Heart left ventricle (tissue), 16 donors: ENCODE measurements at places on chromosomes 1 and 21.

DNA sequence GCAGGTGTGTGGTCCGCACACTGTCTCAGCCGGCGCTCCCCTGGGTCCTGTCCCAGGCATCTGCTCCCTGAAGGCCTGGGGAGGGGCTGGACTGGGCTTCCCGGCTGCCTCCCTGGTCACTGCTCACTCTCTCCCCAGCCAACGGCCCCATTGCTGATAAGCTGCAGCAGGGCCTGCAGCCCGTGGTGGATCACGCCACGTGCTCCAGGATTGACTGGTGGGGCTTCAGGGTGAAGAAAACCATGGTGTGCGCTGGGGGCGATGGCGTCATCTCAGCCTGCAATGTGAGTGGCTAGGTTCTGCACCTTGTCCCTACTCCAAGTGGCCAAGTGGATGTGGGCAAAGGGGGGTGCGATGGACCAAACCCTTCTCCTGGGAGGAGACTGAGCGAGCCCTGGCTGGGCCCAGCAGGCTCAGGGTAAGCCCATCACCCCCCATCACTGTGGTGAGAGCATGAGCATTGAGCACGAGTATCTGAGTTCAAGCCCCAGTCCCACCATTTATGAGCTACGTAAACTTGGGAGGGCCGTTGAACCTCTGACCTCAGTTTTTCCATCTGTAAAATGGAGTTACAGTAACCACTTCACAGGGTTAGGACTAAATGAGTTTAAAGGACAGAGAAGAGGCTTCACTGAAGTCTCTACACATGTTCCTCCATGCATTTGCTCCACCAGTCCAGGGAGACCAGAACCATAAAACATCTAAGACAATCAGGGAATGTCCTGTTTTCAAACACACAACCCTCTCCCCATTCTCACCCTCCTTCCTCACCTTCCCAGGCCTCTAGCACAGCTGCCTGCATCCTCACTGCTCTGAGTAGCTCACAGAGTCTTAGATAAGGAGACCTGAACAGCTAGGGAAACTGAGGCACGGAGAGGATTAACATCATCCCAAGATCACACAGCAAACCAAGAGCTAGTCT is 6.5 kb downstream of the CTRC start:
- no peaks in the 10 kb centered on the region for H3K4me1 ChIP-seq
- no peak overlapping the region for H3K4me3 ChIP-seq
- H3K36me3 ChIP-seq: no peaks in the 10 kb centered on the region
- no peak for DNase-seq
- no peaks in the 10 kb centered on the region for H3K27me3 ChIP-seq

DNA sequence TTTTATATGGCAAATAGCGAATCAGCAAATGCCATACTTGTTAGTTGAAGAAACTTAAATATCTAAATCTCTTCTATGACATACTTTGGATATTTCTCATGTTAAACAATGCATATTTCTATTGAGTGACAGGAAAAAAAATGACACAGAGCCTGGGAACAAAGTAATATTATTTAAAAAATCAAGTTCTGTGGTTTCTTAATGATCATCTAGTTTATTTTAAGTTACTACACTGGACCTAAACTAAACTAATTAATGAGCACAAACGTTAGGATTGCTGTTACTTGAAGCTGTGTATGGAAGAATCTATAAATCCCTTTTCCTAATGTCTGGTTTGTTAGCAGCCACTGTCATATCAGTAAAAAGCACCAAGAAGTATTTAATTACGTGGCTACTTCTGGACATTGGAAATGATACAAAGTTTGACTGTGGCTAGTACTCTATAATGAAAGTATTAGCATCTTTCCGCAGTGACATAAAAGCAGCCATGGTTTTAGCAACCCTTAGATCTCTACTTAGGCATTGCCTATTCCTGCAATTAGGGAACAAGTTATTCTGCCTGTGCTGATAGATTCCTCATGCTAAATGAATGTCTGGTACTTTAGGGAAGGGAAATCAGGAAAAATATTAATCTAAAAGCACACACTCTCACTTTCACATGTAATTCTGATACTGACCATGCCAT is 981.7 kb upstream of the B3GALT2 start:
- no peaks in the 10 kb centered on the region for H3K27me3 ChIP-seq
- no peak overlapping the region for H3K4me3 ChIP-seq
- no peak for DNase-seq
- H3K27ac ChIP-seq: no peak overlapping the region
- no peaks in the 10 kb centered on the region for H3K4me1 ChIP-seq

- H3K36me3 ChIP-seq: no peaks in the 10 kb centered on the region
- DNase-seq: no peak
- no peaks in the 10 kb centered on the region for H3K27me3 ChIP-seq
- H3K4me1 ChIP-seq: no peaks in the 10 kb centered on the region
Measured at GRCh38 chr21:31983120-31983519, 110.3 kb downstream of the HUNK start.

- DNase-seq: no peak
- no peak overlapping the region for H3K4me3 ChIP-seq
- no peaks in the 10 kb centered on the region for H3K36me3 ChIP-seq
- no peak overlapping the region for H3K27ac ChIP-seq
Measured at GRCh38 chr1:59885160-59885832, 41.3 kb downstream of the CYP2J2 start.

DNA sequence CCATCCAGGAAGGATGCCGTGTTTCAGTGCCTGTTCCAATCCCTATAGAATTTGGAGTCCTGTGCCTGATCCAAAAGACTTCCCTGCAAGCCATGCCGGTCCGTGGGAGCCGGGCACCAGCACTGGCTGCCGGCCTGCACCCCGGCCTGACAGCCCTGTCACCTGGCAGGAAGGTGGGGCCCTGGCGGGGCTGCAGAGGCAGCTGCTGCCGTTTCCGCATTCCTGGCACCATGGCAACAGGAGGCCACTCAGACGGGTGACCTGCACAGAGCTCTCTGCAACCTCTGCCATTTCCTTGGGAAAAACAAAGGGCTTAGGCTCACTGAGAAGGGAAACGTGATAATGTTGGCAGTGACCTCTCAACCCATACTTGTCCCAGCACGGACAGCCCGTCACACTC is 63.2 kb upstream of the TMEM51 start:
- peak; percentile 56 for DNase-seq
- H3K36me3 ChIP-seq: no peaks in the 10 kb centered on the region
- H3K4me3 ChIP-seq: no peak overlapping the region
- H3K27me3 ChIP-seq: no peaks in the 10 kb centered on the region
- H3K27ac ChIP-seq: no peak overlapping the region
- H3K4me1 ChIP-seq: peaks cover 7% of the 10 kb centered on the region

DNA sequence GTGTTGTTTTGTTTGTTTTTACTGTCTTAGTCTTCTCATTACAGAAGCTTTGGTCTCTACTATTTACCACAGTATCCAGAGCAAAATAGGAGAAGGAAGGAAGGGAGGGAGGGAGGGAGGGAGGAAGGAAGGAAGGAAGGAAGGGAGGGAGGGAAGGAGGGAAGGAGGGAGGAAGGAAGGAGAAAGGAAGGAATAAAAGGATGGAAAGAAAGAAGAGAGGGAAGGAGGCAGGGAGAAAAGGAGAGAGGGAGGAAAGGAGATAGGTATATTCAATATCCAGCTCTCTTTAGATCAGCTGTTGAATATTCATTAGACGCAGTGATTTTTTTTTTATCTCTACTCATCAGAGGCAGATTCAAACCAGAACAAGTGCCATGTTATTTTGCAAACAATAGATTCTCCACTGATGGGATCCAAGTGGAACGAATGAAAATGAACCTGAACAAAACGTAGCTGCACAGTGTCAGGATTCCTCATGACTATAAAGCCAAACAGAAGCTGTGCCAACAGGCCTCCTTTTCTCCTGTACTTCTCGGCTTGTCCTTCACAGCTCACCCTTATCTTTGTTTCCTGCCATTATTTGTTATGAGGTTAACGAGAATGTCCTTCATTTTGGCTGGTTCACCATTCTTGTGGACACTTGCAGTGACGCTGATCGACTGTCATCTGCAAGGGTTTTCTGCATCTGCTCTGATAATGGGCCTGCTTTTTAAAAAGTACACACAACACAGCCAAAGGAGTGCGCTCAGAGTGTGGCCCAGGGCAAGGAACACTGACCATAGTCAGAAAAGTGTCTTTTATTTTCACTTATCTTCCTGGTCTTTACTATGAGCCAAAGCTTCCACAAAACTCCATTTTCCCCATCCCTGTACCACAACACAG is 7.8 kb upstream of the NTPCR start:
- no peaks in the 10 kb centered on the region for H3K27me3 ChIP-seq
- H3K27ac ChIP-seq: no peak overlapping the region
- no peak overlapping the region for H3K4me3 ChIP-seq
- H3K36me3 ChIP-seq: no peaks in the 10 kb centered on the region

- H3K36me3 ChIP-seq: no peaks in the 10 kb centered on the region
- H3K27ac ChIP-seq: no peak overlapping the region
- no peaks in the 10 kb centered on the region for H3K27me3 ChIP-seq
- peaks cover 4% of the 10 kb centered on the region for H3K4me1 ChIP-seq
- DNase-seq: no peak
Measured at GRCh38 chr21:45883090-45883489, 98.5 kb upstream of the COL6A1 start.

DNA sequence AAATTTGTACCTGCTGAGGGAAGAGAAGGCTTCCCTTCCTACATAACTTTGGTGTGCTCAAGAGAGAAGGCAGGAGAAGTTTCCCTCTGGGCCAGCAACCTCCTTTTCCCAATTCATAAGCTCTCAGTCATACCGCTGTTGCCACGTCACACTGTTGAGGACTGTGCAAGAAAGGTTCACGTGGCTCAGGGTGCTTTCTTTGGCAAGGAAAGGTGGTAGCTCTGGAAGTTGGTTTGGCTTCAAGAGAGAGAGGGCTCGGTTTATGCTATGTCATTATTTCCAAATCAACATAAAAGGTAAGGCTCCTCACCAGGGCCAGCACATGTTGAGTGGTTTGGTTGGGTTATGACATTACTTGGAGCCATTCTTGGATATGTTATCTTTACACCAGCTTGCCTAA is 77.3 kb downstream of the TNFSF18 start:
- H3K27ac ChIP-seq: no peak overlapping the region
- H3K27me3 ChIP-seq: no peaks in the 10 kb centered on the region
- H3K36me3 ChIP-seq: no peaks in the 10 kb centered on the region
- H3K4me3 ChIP-seq: no peak overlapping the region

DNA sequence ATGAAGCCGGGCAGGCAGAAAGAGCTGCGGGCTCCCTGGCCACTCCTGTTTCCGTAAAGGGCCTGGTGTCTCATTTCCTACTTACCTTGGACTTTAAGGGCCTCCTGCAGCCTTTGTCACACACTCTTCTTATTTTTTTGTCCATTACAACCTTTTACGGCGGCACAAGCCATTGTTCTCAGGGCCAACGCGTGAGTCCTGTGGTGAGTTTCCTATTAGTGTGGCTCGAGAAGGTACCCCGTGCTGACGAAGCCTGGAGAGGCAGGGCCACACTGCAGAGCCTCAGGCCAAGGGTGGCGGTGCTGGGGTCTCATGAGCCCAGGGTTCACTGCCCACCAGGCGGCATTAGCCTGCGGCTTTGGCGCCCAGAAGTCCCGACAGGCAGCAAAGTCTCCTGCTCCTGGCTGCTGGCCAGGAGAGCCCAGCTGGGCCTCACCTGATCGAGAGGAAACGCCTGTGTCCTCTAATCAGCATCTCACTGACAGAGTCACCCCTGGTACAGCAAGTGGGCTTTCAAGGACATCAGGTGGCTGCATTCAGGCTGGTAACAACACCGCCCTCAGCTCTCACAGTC is 62.0 kb downstream of the SIK1 start:
- H3K4me1 ChIP-seq: peaks cover 18% of the 10 kb centered on the region
- H3K27me3 ChIP-seq: no peaks in the 10 kb centered on the region
- no peak for DNase-seq
- H3K36me3 ChIP-seq: no peaks in the 10 kb centered on the region
- H3K4me3 ChIP-seq: no peak overlapping the region

DNA sequence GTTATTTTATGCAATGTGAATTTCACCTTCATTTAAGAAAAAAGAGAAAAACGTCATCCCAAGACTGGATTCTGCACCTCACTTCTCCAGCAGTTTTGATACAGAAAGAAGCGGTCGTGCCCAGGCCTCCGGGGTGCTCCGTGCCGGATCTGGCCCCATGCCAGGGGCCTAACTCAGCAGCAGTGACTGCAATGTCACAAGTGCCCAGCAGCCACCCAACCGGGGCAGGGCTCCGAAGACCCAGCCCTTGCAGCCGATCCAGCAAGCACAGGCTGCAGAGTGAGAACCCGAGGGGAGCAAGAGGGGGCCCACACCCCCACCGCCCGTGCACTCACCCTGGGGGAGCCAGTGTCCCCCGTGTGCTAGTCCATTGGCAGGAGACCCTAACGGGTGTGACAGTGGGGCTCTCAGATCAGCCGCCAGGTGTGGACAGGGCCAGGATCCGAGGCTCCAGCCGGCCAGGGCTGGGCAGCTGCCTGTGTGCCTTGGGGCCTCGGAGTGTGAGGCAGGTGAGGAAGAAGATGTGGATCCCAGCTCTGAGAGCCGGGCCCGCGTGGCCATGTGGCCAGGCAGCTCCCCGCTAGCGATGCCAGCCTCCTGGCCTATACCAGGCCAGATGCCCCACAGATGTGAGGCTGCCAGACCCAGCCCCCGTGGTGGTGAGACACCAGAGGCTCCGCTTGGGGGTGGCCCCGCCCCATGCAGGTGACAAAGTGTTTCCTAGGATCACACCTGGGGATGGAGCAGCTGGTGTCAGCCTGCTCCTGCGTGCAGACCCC is 60.6 kb downstream of the MEGF6 start:
- H3K4me1 ChIP-seq: peaks cover 8% of the 10 kb centered on the region
- H3K27me3 ChIP-seq: no peaks in the 10 kb centered on the region
- H3K36me3 ChIP-seq: no peaks in the 10 kb centered on the region
- no peak overlapping the region for H3K27ac ChIP-seq

GRCh38 chr1:207951652-207952051 is 40.7 kb upstream of the CD34 start:
- no peak overlapping the region for H3K27ac ChIP-seq
- H3K27me3 ChIP-seq: no peaks in the 10 kb centered on the region
- DNase-seq: no peak
- no peaks in the 10 kb centered on the region for H3K36me3 ChIP-seq

- no peaks in the 10 kb centered on the region for H3K4me1 ChIP-seq
- DNase-seq: no peak
- no peak overlapping the region for H3K4me3 ChIP-seq
- H3K27ac ChIP-seq: no peak overlapping the region
Measured at GRCh38 chr1:18039102-18039501, 68.5 kb upstream of the IGSF21 start.

DNA sequence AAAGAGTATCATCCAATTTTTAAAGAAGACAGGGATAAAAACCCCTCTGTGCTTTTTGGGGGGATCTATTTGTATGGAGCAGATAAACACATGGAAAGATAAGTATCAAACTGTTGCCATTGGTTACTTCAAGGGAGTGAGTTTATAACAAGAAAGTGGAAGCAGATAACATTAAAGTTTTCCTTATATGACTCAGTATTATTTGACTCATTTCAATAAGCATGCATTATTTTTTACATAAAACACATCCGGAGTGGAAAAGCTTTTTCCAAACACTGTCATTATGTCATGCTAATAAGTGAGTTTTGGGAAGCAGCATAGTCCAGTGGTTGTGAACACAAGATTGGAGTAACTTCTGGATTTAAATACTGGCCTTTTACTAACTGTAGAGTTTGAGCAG is 452.2 kb downstream of the LTN1 start:
- H3K4me3 ChIP-seq: no peak overlapping the region
- no peak overlapping the region for H3K27ac ChIP-seq
- H3K27me3 ChIP-seq: no peaks in the 10 kb centered on the region
- no peaks in the 10 kb centered on the region for H3K36me3 ChIP-seq

- no peaks in the 10 kb centered on the region for H3K36me3 ChIP-seq
- DNase-seq: no peak
- no peaks in the 10 kb centered on the region for H3K4me1 ChIP-seq
- no peak overlapping the region for H3K4me3 ChIP-seq
Measured at GRCh38 chr1:94666797-94667196, 125.2 kb upstream of the F3 start.
